ENCODE measurements at places on chromosomes 6 and 20. TPM values are rescaled to one million over a fixed set of nuclear protein-coding genes. Genes with fewer than 3 reads are reported as not detected.

Gene KCNK16
- polyA plus RNA-seq, result not detected

Gene DEFB132
- polyA plus RNA-seq, result 0.08 TPM

Gene HSPA12B
- 13.3 TPM for polyA plus RNA-seq

Gene CYP39A1
- 9.8 TPM for polyA plus RNA-seq

Gene TOX2
- polyA plus RNA-seq, result 3.8 TPM

Gene NOX3
- 2.0 TPM for polyA plus RNA-seq

Gene AIF1
- 85.6 TPM for polyA plus RNA-seq

Gene SYNDIG1
- polyA plus RNA-seq, result 7.9 TPM

Gene BMP5
- polyA plus RNA-seq, result 2.8 TPM

Gene DNPH1
- 58.9 TPM for polyA plus RNA-seq

All from right renal pelvis (tissue), 4 donors.